ENCODE measurements at places on chromosomes 6 and 20.
A peak's percentile ranks its signal among the peaks of the same experiment; 100 is the strongest.

GRCh38 chr6:137150072-137150471 is 23.4 kb downstream of the IL22RA2 start:
- no peak for DNase-seq

DNA sequence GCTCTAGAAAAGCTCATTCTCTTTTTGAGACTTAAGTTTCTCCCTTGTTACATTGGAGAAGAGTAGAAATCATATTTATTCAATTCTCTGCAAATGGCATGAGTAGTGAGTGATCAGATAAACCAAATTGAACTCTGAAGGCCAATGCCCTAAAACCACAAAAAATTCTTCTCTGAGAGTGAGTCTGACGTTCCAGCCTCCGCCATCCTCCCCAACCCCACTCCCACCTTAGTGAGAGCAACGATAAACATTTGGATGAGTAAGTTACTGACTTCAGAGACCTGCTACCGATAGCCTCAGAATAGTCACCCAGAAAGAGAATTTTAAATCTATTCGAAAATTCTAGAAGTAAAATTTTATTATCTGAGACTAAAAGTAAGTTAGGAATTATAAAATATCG is 94.6 kb downstream of the TFAP2A start:
- DNase-seq = no peak

- no peak for DNase-seq
Measured at GRCh38 chr6:17297271-17298080, 16.3 kb downstream of the RBM24 start.

- DNase-seq = no peak
Measured at GRCh38 chr20:16672299-16672698, 57.5 kb upstream of the SNRPB2 start.

GRCh38 chr6:74606582-74607071 is 599.2 kb downstream of the COL12A1 start:
- no peak for DNase-seq

GRCh38 chr6:33737267-33738026 is 9.3 kb downstream of the IP6K3 start:
- no peak for DNase-seq

DNA sequence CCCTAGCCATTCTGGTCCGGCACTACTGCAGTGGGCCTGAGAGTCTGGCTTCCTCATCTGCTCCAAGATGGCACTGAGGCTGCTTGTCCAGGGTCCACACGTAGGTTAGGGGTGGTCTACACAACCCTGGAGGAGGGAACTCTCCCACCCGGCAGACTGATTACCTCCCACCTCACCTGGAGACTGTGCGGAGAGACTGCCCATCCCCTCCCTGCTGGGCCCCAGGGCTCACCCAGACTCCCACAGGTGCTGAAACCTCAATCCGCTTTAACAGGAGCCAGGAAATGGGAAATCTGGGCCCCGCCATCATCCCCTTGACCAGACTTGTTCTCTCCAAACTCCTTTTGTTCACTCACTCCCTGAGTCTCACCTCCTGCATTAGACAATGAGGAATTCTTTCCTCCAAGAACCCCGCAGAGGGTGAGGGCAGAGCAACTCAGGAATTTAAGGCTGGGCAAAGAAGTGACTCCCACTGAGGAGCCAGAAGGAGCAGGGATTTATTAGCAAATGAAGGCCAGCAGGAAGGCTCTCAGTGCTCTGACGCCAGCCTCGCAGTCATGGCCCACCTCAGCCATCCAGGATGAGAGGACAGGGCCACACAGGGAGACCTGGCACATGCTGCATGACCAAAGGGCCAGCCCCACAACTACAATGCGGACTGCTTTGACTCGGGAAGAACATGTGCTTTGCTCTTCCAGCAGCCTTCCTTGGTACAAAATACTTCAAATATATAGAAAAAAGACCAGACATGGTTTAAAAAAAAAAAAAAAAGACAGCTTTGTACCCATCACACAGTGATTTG is 53.0 kb downstream of the CDK5RAP1 start:
- DNase-seq = no peak

GRCh38 chr6:147227770-147228320 is 23.6 kb downstream of the STXBP5 start:
- DNase-seq = no peak

DNA sequence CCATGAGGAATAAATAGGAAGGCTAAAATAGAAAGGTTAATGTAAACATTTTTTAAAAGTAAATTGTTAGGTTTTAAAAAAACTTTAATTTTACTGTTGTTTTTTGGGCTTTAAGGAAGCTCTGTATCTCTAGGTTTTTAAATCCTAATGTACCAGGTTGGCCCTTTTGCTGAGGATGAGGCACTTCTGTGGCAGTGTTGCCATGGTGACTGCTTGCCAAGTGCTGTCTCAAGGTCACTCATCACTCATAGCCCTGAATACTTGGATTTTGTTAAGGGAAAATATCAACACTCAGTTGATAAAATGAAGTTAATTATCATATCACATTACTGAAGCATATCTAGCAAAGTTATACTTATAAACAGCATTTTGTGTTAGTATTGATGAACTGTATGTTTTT is 50.2 kb downstream of the NCOA3 start:
- no peak for DNase-seq

GRCh38 chr6:145668844-145669243 is 66.5 kb downstream of the EPM2A start:
- DNase-seq = no peak

GRCh38 chr20:41654292-41654691 is 36.1 kb upstream of the CHD6 start:
- peak; percentile 82 for DNase-seq

DNA sequence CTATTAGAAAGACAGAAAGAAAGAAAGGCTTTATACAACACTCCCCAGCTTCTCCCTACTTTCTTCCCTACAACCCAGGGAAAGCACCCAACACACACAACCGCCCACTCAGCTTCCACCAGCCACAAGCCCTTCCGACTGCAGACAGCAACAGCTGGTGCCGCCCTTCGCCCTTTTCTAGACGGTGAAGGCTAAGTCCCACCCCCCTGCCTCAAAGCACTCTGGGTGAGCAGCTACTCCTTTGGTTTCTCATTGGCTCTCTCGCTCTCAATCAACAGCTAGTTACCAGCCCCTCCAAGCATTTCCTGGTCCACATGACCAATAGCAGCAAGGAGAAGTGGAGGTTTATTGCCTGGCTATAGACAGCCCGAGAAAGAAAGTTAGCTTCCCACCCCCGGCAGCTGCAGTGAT is 230.1 kb upstream of the MOCS1 start:
- no peak for DNase-seq

- DNase-seq = no peak
Measured at GRCh38 chr6:87728706-87729105, 26.7 kb upstream of the AKIRIN2 start.

DNA sequence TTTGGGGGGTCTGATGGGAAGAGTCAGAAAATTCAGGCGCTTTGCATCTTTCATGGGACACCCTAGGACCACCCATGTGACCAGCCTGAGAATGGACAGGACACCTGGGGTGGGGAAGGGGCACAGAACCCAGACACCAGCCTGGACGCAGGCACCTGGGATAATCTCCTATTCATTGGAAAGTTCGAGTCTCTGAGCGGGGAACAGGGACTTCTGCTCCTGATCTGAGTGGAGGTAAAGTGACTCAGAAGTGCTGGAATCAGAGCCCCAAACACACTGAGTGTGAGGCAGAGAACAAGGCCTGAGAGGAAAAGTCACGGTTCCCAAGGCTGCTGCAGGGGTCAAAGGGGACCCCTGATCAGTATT is 1.4 kb downstream of the HLA-B start:
- DNase-seq = no peak

DNA sequence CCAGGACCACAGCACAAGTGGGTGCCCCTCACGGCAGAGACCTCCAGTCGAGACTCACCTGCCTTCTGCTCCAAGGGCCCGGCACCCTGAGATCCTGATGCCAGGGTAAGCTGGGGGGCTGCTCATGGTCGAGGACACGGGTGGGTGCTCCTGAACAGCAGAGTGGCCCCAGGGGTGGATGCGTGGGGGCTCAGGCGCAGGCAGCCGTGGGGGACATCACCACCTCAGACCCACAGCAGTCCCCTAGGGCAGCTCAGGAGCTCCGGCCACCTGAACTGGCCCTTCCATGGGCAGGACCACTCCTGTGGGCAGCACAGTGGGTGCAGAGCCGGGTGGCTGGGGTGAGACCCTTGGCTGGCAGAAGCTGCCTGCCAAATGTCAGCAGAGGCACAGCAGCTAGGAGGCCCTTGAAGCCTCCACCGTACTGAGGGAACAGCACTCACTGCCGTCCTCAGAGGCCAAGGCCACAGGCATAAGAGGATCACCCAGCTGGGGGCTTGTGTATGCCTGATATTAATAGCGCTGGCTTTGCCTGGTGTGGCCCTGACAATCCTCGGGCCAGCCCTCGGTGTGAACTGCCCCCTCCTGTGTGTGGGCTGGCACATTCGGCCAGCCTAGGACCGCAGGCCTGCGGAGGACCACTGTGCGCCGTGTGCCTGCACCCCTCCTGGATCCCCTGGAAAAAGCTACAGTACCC is 5.4 kb downstream of the UCKL1 start:
- DNase-seq = no peak

DNA sequence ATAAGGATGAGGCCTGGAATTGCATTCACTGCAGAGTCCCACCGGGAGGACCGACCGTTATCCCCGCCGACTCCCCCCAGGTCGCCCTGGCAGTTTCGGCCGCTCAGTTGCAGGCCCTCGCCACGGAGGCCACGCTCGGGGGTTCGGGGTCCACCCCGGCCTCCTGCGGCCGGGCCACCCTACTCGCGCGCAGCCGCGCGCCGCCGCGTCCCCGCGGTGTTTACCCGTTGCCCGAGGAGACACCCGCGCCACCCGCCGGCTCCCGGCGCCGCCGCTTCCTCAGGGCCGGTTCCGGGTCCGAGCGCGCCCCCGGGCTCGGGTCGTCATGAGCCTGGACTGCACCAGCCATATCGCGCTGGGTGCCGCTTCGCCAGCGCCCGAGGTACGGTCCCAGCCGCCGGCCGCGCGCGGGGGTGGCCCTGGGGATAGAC is at the start of gene CCDC170:
TSS of gene CCDC170 (plus strand) at position 214 of the 431 bp plus-strand sequence. CDS start at position 326, 112 bp downstream.
- no peak for DNase-seq

- DNase-seq = no peak
Measured at GRCh38 chr20:38863024-38863851, 57.7 kb downstream of the PPP1R16B start.

DNA sequence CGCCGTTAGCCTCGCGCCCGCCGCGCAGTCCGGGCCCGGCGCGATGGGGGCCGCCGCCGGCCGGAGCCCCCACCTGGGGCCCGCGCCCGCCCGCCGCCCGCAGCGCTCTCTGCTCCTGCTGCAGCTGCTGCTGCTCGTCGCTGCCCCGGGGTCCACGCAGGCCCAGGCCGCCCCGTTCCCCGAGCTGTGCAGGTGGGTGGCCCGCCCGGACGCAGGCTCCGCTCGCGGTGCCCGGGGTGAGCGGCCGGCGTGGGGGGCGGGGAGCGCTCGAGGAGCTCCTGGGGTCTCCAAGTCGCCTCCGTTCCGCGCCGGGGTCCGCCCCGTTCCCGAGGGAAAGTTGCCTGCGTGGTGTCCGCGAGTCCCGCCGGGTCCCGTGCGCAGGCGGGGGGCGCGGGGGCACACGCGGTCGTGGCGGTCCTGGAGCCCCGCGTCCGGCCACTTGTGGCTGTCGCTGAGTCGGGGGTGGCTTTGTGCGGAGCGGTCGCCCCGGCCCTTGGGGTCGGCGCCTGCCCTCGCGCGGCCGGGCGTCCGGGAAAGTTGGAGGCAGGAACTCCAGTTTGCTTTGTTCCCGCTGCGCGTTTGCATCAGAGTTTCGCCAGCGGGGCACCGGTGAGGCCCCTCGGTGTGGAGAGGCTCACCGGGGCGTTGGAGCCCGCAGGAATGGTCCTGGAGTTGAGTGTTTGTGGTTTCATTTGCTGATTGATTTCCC is 476 bp downstream of the IGF2R start:
- no peak for DNase-seq

DNA sequence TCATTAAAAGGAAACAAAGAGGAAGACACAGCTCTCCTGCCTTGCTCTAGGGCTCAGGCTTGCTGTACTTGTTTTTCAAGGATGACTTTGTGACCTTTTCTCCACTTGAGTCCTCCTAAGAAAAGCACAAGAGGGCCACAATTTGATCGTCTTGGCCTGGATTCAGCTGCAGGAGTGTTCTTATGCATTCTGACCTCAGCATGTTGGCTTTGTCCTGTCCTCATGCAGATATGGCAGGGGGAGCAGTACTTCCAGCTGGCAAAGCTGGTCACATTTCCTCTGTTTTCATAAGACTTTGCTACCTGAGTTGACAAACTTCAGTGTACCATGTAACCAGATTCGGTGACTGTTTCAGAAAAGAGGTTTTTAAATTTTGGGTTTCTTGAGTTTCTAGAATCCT is 30.8 kb downstream of the KDM1B start:
- no peak for DNase-seq

- no peak for DNase-seq
Measured at GRCh38 chr20:3330046-3330741, 77.3 kb downstream of the DNAAF9 start.

GRCh38 chr6:84554706-84555105 is 209.7 kb downstream of the TBX18 start:
- no peak for DNase-seq

GRCh38 chr20:4076671-4077070 is 61.3 kb upstream of the RNF24 start:
- no peak for DNase-seq

DNA sequence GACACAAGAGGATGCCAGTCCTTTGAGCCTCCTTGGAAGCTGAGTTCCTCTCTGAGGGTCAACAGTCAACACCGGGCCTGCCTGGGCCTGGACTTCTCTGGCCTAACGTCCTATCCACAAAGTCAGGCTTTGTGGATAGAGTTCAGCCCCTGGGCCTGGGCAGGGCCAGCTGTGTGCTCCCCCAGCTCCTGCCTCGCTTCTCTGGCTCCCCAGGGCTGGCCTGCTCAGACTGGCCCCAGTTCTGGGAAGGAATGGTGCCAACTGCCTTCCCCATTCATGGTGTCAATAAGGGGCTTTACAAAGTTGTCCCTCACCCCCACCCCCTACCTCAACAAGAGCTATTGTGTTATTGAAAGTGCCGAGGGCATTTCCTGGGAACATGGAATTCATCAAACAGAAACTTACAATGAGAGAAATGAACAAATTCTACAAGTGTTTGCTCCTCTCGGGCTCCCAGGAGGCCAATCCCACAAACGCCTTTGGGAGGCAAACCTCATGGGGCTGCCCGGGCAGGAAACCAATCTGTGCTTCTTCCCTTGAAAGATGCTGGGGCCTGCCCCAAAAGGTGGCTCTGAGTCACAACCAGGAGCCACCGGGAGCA is 26.5 kb upstream of the PPP1R14C start:
- no peak for DNase-seq

DNA sequence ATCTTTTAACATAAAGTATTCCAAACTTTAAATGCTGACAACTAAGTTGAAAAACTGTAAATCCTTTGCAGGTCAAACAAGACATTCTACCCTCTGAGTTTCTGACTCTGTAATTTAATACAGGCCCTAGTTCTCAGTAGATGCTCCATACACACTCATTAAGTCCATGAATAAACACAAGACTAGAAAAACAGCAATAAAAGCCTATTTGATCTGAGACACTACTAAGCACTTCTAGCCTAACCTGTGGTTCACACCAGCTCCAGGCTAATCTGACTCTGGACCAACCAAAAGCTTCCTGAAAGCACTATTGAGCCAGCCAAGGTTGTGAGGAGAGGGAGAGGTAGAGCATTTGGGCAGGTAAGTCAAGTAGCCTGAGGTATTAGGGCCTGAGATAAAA is 103.9 kb downstream of the EPM2A start:
- DNase-seq = peak; percentile 2

- peak; percentile 17 for DNase-seq
Measured at GRCh38 chr20:59525500-59526241, 78.7 kb upstream of the PHACTR3 start.

- DNase-seq = no peak
Measured at GRCh38 chr6:107600121-107600520, 110.2 kb downstream of the SOBP start.

All from NCI-H510A treated with DMSO at 0.1 percent for 48 hours (cell line).